ENCODE measurements at places on chromosomes 7 and 10. TPM values are rescaled to one million over a fixed set of nuclear protein-coding genes. Genes with fewer than 3 reads are reported as not detected.

ZNF365 gene
- total RNA-seq: 2.4 TPM

ANKRD7 gene
- total RNA-seq: 7.9 TPM

PNLIPRP1 gene
- total RNA-seq: not detected

ORAI2 gene
- 42.8 TPM for total RNA-seq

GJD4 gene
- total RNA-seq: not detected

CNNM1 gene
- total RNA-seq: 3.0 TPM

CDC14C gene
- not detected for total RNA-seq

SLC25A28 gene
- total RNA-seq: 9.2 TPM

FAM25C gene
- total RNA-seq: not detected

TSPAN13 gene
- 35.5 TPM for total RNA-seq

CBLL1 gene
- 39.6 TPM for total RNA-seq

TSPAN33 gene
- total RNA-seq: 15.1 TPM

CFAP46 gene
- 4.4 TPM for total RNA-seq

SH2B2 gene
- total RNA-seq: 2.2 TPM

HYAL4 gene
- 2.1 TPM for total RNA-seq

TNKS2 gene
- total RNA-seq: 10.9 TPM

ANKRD30A gene
- not detected for total RNA-seq

IKZF1 gene
- total RNA-seq: 4.2 TPM

RSPH10B2 gene
- total RNA-seq: 0.11 TPM

ADAM22 gene
- 3.0 TPM for total RNA-seq

FLNC gene
- total RNA-seq: 67.5 TPM

All from Daoy (cell line).